Activated CD4-positive, alpha-beta T cell treated with anti-CD3 and anti-CD28 coated beads, Interleukin-2, amount 50 U/mL, for 24 hours (primary cell): ENCODE measurements at places on chromosomes 2 and 18.

GRCh38 chr2:179860255-179861026, 971 bp downstream of the ZNF385B start:
- DNase-seq = no peak

DNA sequence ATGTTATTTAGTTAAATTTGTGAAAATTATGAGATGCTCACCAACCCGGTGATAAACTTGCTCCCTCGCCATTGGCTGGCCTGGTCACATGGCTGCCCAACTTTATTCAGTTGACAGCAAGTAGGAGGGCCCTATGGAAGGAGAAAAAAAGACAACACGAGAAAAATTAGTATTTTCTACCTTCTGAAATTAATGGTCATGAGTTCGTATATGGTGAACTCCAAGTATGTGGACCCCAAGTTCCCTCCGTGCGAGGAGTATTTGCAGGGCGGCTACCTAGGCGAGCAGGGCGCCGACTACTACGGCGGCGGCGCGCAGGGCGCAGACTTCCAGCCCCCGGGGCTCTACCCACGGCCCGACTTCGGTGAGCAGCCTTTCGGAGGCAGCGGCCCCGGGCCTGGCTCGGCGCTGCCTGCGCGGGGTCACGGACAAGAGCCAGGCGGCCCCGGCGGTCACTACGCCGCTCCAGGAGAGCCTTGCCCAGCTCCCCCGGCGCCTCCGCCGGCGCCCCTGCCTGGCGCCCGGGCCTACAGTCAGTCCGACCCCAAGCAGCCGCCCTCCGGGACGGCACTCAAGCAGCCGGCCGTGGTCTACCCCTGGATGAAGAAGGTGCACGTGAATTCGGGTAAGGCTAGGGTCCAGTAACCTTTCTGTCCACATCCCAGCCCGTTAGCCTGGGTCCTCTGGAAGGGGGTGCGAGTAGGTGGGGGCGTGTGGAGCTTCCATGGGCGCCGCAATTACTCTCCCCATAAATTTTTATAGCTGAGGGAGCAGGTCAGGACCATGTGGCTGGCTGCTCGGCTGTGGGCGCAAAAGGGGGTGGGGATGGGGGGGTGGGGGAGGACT, at the start of gene HOXD4:
TSS of gene HOXD4 (plus strand) at position 109 of the 846 bp plus-strand sequence. CDS start at position 193, 84 bp downstream.
- no peak for DNase-seq

- DNase-seq = peak; percentile 24
Observed at GRCh38 chr2:55049043-55049820, 1.0 kb downstream of the RTN4 start.

GRCh38 chr2:112155331-112156151, 17.4 kb downstream of the FBLN7 start:
- peak; percentile 25 for DNase-seq

- no peak for DNase-seq
Observed at GRCh38 chr2:88575051-88575450, 52.2 kb downstream of the EIF2AK3 start.

DNA sequence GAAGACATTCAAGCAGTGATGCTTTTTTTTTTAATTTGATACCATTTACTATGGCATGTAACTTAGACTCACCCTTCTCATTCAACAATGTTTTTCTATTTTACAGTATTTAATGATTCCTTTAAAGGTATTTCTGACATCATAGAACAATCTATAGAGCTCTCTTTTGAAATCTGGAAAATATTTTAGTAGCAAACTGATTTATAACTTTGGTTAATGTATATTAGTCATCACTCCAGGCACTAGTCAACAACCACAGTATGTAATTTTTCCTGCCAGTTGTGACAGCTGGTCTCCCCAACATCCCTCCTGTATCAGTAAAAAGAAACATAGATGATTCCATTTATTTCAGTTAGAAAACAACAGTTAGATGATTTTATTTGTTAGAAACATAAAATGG, 122.9 kb downstream of the LCLAT1 start:
- no peak for DNase-seq

DNA sequence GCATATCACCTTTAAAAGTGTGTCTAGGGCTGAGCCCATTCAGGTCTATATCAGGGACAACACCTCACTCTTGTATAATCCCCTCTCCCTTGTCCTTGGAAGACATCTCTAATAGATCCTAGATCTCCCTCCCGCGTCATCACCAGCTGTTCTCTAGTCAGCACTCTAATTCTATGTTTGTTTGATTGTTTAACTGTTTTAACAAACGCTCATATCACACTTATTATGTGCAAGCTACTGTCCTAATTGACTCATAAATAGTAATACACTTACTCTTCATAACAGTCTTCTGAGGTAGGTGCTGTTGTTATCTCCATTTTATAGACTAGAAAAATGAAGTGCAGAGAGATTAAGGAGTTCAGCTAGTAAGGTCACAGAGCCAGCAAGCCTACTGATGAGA, 1.6 kb upstream of the ERMN start:
- no peak for DNase-seq

GRCh38 chr2:104856086-104856972, 2.4 kb downstream of the POU3F3 start:
- no peak for DNase-seq

- DNase-seq = no peak
Observed at GRCh38 chr2:29113891-29114321, 1.3 kb upstream of the CLIP4 start.

DNA sequence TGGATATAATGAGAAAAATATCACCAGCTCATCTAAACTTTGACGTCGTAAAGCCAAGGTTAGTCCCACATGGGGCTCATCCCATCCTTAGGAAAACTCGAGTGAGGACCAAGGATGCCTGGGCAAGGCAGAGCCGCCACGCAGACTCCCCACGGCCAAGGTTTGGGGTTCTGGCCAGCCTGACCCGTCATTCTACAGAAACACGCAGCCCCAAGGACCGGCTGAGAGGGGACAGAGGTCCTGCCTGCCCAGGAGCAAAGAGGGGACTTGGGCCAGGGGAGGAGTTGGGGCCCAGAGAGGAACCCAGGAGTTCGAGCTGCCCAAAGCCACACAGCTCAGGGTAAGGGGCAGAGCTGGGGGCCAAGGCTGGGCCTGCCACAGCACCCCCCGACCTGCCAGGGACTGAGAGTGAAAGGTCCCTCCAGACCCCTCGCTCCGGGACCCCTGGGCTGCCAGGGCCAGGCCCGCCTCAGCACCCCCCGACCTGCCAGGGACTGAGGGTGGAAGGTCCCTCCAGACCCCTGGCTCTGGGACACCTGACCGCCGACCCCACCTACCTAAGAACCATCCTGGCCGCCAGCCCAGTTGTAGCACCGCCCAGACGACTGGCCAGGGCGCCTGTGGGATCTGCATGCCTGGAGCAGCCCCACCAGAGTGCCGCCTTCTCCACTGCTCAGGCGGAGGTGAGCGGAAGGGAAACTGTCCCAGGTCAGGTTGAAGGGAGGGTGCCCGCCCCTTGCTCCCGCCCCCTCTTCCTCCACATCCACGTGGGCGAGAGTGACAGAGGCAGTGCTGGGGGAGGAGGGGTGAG, at the start of gene PDCD1:
TSS of gene PDCD1 (minus strand) at position 689 of the 811 bp plus-strand sequence. CDS start at position 633, 56 bp downstream.
- peak; percentile 69 for DNase-seq

- no peak for DNase-seq
Observed at GRCh38 chr2:150472511-150472899, 15.0 kb downstream of the RND3 start.

DNA sequence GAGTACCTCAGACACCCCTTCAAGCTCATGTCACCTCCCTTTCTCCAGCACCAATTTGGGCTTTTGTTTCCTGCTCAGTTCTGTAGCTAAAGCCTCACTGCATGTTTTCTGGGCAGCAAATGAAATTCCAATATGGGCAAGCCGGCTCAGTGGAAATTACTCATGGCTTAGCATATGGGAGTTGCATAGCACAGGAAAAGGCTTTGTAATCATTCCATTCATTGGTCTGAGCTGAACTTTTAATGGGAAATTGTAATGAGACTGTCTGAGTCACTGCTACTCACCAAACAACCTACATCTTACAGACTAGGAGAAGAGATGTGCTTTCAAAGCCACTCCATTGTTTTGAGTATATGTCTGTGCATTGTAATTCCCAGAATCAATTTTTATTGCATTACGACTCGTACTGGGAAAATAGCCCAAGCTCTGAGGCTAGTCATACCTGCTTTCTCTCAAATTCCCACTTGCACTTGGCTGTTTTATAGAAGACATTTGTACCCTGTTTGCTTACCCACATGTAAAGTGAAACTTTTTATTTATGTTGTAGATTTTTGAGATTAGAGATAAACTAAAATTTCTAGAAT, 139.5 kb upstream of the LRATD1 start:
- no peak for DNase-seq

DNA sequence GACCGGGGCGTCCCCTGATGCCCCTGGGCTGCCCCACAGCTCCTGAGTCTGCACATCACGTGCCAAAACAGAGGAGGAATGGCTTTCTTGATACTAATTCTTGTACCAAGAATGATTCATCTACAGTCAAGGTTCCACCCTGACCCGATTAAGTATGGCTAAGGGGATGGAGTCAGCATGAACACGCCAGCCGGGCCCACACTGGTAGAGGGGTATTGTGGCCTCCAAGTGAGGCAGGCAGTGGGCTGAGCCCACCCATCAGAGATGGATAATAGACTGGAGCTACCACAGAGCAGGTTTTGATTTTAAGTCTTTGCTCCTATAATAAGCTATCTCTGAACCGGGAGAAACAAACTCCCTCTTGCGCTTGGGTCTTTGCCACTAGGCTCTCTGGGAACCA, 17.9 kb upstream of the GNAL start:
- DNase-seq = no peak

- no peak for DNase-seq
Observed at GRCh38 chr18:22723773-22724172, 209.4 kb upstream of the RBBP8 start.

DNA sequence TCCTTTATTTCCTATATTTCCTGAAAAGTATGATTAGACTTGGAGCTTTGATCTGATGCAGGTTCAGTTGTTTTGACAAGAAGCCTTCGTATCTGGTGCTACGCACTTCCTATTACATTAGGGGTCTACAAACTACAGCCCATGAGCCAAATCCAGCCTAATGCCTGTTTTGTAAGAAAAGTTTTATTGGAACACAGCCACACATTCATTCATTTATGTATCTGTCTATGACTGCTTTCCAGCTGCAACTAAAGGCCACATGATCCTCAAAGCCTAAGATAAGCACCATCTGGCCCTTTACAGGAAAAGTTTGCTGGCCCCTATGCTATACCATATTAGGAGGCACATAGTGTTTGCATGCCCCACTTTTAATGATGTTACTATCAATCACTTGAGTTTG, 26.0 kb downstream of the EIF2AK3 start:
- DNase-seq = no peak

DNA sequence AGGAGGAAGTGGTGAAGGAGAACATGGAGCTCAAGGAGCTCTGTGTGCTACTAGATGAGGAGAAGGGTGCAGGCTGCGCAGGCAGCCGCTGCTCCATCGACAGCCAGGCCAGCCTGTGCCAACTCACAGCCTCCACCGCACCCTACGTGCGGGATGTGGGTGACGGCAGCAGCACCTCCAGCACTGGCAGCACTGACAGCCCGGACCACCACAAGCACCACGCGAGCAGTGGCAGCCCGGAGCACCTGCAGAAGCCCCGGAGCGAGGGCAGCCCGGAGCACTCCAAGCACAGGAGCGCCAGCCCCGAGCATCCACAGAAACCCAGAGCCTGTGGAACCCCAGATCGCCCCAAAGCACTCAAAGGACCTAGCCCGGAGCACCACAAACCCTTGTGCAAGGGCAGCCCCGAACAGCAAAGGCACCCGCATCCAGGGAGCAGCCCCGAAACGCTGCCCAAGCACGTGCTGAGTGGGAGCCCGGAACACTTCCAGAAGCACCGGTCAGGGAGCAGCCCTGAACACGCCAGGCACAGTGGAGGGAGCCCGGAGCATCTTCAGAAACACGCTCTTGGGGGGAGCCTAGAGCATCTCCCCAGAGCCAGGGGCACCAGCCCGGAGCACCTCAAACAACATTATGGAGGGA, 9.0 kb downstream of the CCDC85A start:
- no peak for DNase-seq

GRCh38 chr2:219127037-219127635, 33.5 kb downstream of the NHEJ1 start:
- DNase-seq = no peak

DNA sequence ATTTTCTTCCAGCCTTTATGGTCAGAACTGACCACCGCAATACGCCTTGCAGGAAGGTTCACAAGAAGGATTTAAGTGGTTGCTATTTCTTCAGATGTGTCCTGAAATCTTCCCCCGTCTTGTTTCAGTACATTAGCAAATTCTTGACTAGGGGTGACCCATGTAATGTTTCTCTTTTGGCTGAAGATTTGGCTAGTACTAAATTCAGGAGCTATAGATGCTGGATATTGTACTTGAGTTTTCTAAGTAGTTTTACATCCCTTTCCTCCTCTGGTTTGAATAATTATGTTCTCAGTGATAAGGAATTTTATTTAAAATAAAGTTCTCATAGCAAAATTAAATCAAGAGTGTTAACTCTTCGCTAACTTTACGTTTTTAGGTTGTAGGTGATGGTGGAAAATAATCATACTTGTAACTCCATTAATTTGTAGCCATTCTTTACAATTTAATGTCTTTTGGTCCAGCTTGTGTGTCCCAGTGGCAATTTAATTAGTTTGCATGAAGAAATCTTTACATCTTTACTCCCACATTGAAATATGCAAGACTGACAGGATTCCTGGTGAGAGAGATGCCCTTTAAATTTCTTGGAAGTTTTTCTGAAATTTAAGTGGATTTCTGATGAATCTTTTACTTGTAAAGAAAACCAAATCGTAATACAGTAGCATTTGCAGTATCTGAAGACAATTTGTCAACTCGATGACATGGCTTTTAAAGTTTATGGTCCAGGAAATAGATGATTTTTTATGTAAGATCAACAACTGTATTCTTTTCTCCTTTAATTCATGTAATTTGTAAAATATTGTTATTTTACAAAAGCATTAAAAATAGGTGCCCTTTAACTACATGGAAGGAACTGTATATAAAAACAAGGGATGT, 2.8 kb downstream of the PHLPP1 start:
- no peak for DNase-seq

GRCh38 chr18:25231327-25231691, 120.7 kb downstream of the ZNF521 start:
- no peak for DNase-seq

DNA sequence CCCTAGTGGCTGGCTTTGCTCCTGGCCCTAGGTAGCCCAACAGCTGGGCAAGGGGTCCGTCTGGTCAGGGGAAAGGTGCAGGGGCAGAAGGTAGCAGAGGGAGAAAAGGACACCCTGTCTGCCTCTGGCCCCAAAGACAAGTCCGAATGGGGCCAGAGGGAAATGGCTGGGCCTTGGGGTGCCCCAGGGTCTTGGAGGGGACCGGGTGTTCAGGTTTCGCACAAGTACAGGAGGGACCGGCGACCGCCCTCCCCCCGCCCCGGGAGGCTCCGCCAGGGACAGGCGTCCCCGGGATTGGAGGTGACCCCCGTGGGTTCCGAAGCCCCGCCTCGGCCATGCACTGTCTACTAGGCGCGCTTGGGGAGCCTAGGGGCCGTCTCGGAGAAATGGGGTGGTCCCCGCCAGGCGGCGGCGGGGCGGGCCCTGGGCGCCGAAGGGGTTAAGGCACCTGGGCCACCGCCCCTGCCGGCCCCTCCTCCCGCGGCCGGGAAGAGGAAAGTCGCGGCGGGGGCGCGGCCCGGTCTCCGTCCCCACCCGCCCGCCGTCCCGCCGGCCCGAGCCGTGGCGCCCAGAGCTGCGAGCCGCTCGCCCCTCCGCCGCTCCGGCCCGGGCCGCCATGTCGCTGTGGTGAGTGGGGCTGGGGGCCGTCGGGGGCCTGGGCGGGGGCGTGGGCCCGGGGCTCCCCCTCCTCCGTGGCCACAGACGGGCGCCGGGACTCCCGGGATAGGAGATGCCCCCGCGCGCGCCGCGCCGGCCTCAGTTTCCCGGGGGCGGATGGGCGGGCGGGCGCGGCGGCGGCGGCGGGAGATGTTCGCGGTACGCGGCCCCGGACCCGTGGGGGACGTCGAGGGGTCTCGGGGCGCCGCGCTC, at the start of gene B3GNT7:
TSS of gene B3GNT7 (plus strand) at position 523 of the 870 bp plus-strand sequence. CDS start at position 617, 94 bp downstream.
- DNase-seq = no peak
